ENCODE measurements at places on chromosomes 3 and 15.
A peak's percentile ranks its signal among the peaks of the same experiment; 100 is the strongest.

GRCh38 chr3:94285872-94286271 is 223.0 kb downstream of the NSUN3 start:
- DNase-seq = peak; percentile 18

GRCh38 chr15:100918034-100918689 is 995 bp upstream of the LRRK1 start:
- peak; percentile 76 for DNase-seq

GRCh38 chr3:5187156-5187919 is at the start of gene EDEM1:
EDEM1 (plus strand) TSS chr3:5187707; CDS start chr3:5187806, 99 bp downstream.
- DNase-seq = peak; percentile 96

- DNase-seq = no peak
Observed at GRCh38 chr15:98413933-98414546, 234.3 kb upstream of the IGF1R start.

DNA sequence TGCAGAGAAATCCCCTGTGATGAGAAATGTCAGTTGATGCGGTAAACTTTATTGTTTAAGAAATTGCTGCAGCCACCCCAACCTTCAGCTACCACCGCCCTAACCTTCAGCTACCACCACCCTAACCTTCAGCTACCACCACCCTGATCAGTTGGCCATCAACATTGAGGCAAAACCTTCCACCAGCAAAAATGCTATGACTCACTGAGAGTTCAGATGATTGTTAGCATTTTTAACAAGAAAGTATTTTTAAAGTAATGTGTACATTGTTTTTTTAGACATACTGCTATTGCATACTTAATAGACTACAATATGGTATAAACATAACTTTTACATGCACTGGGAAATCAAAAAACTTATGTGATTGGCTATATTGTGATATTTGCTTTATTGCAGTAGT is 30.0 kb downstream of the U2SURP start:
- peak; percentile 60 for DNase-seq

GRCh38 chr3:25128735-25129134 is 299.3 kb upstream of the RARB start:
- DNase-seq = no peak

DNA sequence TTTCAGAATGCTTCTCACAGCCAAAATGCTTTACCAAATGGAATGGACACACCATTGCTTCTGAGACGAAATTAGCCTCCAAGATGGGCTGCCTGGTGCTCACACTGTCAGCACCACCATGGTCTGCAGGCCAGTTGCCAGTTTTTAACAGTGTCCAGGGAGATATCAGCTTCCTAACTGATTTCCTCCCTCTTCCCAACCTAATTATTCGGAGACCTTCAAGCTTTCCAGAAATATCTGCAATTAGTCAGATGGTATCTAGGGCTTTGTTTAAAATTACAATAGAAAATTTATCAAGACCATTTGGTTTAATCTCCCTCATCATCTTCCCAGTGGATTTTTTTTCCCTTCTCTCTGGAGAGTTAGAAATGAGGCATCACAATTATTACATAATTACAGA is 287.5 kb downstream of the ZPLD1 start:
- no peak for DNase-seq

DNA sequence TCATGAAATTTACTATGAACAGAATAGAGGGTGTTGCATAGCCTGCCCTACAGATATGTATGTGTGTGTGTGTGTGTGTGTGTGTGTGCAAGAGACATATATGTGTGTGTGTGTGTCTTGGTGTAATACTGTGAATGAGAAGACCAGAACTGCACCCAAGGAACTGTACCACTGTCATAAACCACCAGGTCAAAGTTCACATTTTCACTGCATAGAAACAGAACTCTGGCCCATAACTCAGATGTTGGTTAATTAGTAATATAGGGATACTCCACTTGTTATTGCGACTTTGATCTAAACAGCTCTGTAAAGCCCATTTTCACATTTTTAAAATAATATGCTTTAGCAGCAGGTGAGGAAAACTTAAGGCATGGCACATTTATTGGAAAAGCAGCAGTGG is 111.8 kb downstream of the IGF2BP2 start:
- DNase-seq = no peak

GRCh38 chr3:138781012-138781470 is 53.7 kb downstream of the PIK3CB start:
- no peak for DNase-seq

GRCh38 chr3:170344971-170345370 is 12.5 kb upstream of the SKIL start:
- peak; percentile 66 for DNase-seq

DNA sequence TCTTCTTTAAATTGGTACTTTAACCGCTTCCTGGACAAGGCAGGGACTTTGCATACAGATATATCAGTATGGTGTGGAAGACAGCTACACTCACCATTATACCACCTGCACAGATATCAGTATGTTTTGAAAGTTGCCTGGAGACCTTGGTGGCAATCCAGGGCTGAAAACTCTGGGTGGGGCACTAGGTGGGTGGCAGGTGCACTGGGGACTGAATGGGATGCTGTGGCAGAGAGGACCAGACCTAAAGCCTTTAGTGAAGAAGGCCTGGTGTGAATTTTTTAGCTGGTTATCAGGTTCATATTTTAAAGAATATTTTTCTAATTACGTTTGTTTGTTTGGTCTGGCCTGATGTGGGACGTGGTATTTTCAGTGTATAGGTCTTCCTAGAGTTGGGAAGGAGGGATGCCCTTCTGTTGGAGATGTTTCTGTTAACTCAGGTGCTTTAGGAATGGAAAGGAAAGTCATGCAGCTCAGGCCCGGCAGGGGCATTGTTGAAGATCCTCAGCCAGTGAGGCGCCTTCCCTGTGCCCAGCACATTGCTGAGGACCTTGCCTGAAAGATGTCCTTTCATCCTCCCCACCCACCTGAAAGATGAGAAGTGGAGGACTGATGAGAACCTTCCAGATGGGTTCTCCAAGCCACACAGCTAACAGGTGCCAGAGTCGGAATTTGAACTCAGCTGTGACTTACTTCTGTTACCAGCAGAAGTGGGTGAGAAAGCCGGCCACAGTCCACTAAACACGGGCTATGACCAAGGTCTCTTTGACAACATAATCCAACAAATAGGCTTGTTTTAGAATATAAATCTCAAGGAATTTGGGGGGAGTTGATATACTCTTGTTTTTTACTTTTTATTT is 77.3 kb downstream of the APBA2 start:
- no peak for DNase-seq

DNA sequence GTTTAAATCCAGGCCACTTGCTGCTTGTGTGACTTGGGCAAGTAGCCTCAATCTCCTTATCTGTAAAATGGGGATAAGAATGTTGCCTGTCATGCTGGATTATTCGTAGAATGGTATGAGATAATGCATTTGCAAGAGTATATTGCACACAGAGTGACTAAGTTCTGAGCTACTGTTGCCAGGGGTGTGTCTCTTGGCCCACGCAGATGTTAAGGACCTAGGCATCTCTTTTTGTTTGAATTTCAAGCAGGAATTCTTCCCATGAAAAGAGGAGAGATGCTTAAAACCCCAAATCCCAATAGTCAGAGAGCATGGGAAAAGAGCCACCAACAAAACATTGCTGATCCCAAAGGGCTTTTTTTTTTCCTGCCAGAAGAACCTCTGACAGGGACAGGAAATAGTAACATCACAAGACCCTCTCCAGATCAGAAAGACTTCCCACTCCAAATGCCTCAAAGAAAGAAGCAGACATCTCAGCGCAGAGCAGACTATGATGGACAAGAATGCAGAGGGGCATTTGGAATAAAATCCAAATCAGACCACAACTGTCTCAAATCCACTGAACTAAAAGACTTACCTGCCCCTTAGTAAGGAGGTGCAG is 90.5 kb downstream of the MRPL46 start:
- peak; percentile 82 for DNase-seq

GRCh38 chr15:42274702-42274989 is 1.4 kb upstream of the TMEM87A start:
- DNase-seq = no peak

DNA sequence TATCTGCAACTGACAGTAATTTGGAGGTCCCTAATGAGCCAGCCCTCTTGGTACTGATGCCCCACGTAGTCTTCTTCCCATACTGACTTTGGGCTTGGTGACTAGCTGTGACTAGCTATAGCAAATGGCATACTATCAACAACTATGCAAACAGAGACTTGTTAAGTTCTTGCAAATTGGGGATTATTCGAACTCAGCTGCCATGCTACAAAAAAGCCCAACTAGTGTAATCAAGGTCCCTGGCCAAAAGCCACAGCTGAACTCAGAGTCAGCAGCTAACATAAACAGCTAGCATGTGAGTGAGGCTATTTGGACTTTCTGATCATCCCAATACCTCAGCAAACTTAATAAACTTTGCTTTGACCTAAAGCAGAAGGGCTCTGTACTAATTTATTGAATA is 121.2 kb upstream of the PLXND1 start:
- DNase-seq = no peak

- no peak for DNase-seq
Observed at GRCh38 chr3:151477591-151478334, 16.9 kb upstream of the IGSF10 start.

DNA sequence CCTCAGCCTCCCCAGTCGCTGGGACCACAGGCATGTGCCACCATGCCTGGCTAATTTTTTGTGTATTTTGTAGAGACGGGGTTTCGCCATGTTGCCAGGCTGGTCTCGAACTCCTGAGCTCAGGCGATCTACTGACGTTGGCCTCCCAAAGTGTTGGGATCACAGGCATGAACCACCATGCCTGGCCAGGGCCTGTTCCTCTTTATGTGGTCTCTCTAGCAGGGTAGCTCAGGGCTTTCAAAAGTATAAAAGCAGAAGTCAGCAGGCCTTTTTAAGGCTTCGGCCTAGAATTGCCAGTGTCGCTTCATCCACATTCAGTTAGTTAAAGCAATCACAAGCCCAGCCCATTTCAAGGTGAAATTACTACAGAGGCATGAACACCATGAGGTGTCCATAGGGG is 7.6 kb downstream of the VHL start:
- no peak for DNase-seq

- DNase-seq = peak; percentile 32
Observed at GRCh38 chr3:112136959-112137693, 4.1 kb upstream of the GCSAM start.

- no peak for DNase-seq
Observed at GRCh38 chr3:79217096-79217495, 550.7 kb downstream of the ROBO1 start.

- DNase-seq = no peak
Observed at GRCh38 chr3:151224268-151224866, 21.4 kb upstream of the GPR171 start.

DNA sequence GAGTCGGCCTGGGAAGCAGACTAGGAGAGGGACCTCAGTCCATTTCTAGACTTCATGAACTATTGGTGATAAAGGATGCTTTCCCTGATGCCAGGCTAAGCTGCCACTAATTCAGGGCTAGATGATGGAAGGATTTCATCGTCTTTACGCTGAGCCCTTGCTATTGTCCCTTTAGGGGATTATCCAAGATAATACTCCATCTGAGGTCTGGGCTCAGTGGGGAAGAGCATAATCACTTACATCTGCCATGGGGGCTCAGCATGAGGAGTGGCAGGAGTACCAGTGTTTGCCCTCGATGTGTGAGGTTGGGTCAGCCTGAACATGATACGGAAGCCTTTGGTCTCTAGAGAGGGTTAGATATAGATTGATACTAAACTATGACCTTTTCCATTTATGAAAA is 47.3 kb downstream of the PTPRG start:
- no peak for DNase-seq

DNA sequence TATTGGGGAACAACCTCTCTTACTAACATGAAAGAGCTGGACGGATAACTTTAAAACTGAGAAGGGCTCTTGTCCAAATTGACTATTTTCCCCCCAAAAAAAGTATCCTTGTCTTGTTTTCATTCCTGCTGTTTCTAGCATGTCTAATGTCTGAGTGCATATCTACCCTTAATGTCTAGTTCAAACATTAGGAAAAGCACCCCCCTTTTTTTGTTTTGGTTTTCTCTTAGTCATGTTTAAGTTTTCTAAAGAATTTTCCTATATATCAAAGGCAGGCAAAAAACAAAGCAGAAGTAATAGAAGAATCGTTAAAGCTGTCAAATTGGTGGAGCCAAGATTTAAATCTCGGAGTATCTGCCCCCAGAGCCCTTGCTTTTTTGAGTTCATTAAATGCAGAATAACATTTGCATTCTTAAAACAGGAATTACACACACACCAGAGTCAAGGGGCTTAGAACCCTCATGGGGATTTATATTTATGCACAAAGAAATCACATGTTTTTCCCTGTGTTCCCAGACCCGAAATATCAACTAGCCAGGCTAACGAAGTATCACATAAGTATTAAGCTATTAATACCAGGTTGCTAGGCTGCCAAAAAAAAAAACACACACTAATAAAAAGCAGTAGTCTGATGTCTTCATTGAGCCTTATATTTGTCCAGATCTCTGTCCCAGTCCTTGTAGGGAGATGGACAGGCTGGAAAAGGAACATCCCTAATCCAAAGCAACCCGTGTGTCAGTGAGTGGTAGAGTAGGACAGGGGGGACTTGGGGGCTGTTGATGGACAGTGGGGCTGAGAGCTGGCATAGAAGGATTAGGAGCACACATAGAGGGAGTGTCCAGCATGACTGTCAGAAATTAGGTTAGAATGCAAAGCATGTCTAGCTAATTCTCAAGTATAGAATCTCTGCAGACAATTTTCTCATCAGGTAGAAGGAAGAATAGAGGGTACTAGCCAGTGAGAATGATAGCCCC is 103.6 kb upstream of the BFSP2 start:
- peak; percentile 79 for DNase-seq

- no peak for DNase-seq
Observed at GRCh38 chr15:77732514-77733335, 100.0 kb upstream of the LINGO1 start.

All from fibroblast of skin of back (primary cell).